ENCODE measurements at places on chromosomes 16 and 17. TPM values are rescaled to one million over a fixed set of nuclear protein-coding genes. Genes with fewer than 3 reads are reported as not detected.

- no peak for DNase-seq
Observed at GRCh38 chr16:65889533-65889966, 476.9 kb upstream of the CDH5 start.

DNA sequence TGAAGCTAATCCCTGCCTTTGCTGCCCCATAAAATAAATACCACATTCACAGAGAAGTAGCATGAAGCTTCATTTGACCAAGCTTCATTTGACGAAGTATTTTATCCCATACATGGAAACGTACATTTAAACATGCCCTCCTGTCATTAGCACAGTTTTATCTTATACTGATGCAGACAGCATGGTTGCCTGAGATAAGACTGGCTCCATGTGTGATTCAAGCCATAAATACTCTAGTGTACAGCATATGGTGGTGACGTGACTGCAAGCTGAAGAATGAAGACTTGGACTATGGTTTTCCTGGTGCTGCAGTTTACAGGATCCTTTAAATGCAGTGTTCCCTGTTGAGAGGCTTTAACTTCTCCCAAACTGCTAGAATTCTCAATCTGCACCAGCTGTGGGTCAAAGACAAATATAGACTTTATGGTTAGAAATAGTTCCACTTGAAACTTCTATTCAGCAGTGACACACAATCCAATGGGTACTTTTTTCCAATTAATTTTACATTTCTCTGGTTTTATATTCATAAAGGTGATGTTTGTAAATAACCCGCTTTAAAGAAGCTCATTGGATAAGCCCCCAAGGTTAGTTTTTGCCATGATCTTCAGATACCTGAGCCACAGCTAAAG is 64.9 kb downstream of the CYB561 start:
- no peak for DNase-seq

DNA sequence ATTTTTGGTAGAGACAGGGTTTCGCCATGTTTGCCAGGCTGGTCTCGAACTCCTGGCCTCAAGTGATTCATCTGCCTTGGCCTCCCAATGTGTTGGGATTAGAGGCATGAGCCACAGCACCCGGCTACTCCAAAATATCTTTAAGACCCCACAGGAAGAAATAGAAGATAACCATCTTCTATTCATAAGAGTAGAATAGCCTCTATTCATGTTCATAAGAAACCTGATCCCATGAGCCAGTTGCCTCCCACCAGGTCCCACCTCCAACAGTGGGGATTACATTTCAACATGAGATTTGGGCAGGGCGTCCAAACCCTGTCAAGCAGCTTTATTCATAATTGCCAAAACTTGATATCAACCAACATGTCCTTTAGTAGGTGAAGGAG is 13.9 kb upstream of the TMC7 start:
- no peak for DNase-seq

GRCh38 chr16:5438591-5438990 is 341.0 kb upstream of the EEF2KMT start:
- DNase-seq = no peak

DNA sequence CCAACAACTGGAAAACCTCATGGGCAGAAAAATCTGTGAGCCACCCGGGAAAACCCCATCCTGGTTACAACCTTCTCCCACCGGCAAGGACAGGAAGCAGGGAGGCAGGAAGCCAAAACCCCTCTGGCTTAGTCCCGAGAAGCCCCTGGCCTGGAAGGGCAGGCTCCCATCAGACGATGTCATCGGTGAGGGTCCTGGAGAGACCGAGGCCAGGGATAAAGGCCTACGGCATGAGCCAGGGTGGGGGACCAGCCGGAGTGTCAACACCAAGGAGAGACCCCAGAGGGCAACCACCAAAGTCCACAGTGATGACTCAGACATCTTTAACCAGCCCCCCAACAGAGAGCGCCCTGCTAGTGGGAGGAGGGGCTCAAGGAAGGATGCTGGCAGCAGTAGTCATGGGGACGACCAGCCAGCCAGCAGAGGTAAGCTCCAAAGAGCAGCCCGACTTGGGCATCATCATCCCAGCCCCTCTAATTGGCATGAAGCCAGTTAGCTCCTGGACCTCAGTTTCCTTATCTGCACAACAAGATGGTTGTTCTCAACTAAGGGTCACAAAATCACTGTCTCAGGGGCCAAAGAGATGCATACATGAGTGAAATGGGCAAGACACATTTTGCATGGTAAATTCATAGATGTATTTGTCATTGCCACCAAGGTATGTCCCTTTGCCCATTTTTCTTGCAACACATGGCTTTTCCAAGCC is 190.7 kb downstream of the KATNIP start:
- no peak for DNase-seq

DNA sequence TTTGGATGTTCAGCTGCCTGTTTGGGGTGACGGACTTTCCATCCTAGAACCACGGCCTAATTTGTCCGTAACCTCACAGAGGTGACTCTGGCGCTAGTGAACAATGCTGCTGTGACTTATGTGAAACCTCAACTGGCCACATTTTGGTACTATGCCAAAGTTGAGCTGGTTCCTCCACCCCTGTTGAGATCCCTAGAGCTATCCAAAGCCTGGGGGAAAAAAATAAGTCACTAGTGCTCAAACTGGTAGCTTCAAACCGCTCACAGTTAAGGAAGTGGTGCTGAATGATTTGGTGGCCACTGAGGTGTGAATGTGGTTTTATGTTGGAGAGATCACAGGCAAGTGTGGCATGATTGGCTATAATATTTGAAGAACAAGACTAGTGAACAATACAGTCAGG is 11.3 kb upstream of the TUBG2 start:
- no peak for DNase-seq

DNA sequence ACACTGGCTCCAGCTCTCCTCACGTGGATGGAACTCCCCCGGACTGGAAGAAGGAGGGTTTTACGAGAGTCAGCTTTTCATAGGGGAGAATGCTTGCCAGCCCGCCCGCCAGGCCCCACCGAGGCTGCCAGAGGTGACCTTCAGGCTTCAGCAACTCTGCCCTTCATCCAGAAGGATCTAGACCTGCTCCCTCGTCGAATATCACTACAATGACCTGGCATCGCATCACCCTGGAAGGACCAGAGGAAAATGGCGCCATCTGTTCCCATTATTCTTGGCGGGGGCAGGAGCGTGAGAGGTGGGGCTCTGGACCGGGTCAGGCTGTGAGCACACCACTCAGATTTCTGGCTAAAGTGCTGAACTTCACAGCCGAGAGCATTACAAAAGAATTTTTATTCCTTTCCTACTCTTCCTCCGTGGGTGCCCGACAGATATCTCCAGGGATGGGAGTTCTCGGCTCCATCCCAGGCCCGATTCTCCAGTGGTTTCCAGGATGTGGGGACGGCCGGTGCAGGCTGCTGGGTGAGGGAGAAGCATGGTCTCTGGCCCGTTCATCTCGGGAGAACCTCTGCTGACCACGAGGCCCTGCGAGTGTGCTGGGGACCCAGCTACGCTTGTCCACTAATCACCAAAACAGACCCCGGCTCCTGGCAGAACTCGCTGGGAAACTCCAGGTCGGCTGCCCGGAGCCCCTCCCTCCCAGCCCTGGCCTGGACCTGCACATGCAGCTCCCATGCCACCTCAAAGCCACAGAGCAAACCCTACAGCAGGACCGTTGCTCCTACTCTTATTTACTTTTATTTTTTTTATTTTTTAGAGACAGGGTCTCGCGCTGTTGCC is 36.8 kb upstream of the ZNF469 start:
- DNase-seq = peak; percentile 22

DNA sequence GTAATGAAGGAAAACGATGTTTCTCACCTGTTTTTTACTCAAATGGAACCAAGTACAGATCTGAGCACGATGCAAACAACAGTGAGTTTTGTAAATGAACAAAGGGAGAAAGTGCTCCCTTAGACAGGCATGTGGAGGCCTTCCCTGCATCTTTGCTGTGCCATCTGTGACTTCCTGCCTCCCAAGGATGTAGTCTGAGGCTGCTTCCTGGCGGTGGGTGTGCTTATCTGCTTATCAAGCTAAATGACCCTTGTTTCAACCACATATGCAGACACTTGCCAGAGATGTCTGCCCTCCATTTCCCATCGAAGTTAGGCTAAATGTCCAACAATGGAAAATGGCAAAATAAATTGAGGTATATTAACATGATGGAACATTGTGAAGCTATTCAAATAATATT is 34.6 kb downstream of the RGS9 start:
- DNase-seq = no peak

- no peak for DNase-seq
Observed at GRCh38 chr17:40150276-40150675, 9.9 kb downstream of the CASC3 start.

DNA sequence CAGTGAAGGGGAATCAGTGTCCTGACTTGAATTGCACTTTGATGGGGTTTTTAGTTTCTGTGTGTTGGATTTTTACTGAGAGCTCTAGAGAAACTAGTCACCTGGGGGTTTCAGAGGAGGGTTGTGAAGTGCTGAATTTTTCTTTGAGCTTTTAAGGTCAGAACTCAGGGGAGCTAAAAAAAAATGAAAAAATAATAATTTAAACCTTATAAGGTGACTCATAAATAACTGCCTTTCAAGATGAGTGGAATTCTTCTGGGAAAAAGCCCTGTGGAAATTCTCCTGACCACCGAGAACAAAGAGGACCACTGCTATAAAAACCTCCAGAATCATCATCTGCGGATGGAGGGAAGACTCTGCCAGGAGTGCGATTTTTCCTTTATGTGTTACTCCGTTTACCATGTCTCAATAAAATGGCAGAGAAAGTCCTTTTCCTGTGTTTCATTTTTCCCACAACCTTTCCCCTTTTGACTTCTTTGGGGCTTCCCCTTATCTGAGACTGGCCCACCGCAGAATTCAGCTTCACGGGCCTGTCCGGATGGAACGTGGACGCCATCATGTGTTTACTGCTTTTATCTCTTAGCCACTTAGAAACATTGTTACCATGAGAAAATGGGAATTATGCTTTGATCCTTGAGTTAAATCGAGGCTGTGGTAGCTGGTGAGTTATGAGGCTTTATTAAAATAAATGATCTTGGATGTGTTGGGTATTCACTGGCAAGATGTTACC is 39.7 kb downstream of the RPTOR start:
- no peak for DNase-seq

DNA sequence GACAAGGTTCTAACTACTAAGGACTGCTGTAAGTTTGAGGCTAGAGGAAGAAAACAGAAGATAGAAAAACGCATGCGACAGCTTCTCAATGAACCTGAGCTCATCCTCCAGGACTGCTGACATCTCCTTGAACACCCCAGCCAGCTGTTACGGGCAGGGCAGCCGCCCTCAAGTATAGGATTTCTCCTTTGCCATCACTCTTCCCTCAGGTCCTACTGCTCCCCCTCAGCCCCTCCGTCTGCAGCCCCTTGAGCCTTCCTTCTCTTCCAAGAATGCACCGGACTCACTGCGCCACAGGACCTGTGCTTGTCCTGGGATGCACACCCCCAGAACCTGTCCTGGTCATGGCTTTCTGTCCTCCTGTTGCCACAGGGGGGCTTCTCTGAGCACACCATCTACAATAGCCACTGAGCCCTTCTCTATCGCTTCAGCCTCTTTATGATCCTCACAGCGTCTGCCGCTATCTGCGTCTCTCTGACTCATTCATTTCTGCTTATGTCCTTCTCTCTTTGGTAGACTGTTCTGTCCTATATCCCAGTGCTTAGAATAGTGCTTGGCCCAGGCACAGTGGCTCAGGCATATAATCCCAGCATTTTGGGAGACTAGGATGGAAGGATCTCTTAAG is 15.7 kb upstream of the XYLT2 start:
- no peak for DNase-seq

CDH1 gene
- total RNA-seq = 0.03 TPM

CLDN7 gene
- 4.9 TPM for total RNA-seq

HOXB5 gene
- 0.41 TPM for total RNA-seq

C1QTNF8 gene
- total RNA-seq = not detected

PTX4 gene
- total RNA-seq = 0.21 TPM

SLC43A2 gene
- 7.4 TPM for total RNA-seq

HOXB1 gene
- not detected for total RNA-seq

CYB561 gene
- total RNA-seq = 21.7 TPM

ITGAD gene
- 0.24 TPM for total RNA-seq

KRTAP3-1 gene
- not detected for total RNA-seq

CEP112 gene
- 21.0 TPM for total RNA-seq

ACAP1 gene
- total RNA-seq = 20.4 TPM

Data from left cardiac atrium (tissue), 4 donors.